ENCODE measurements at places on chromosomes 1 and 21.
A peak's percentile ranks its signal among the peaks of the same experiment; 100 is the strongest.

DNA sequence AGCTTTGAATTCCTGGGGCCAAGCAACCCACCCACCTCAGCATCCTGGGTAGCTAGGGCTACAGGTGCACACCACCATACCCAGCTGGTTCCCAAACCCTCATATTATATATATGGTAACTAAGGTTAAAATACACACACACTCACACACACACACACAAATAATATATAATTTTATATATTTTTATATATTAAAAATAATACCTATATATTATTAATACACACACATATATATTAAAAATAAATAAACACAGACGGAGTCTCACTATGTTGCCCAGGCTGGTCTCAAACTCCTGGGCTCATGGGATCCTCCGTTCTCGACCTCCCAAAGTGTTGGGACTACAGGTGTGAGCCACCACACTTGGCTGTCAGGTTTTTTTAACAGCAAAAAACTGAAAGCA is 31.9 kb downstream of the SCAF4 start:
- DNase-seq, result no peak

GRCh38 chr21:35738347-35738961 is 321.9 kb downstream of the SETD4 start:
- no peak for DNase-seq

DNA sequence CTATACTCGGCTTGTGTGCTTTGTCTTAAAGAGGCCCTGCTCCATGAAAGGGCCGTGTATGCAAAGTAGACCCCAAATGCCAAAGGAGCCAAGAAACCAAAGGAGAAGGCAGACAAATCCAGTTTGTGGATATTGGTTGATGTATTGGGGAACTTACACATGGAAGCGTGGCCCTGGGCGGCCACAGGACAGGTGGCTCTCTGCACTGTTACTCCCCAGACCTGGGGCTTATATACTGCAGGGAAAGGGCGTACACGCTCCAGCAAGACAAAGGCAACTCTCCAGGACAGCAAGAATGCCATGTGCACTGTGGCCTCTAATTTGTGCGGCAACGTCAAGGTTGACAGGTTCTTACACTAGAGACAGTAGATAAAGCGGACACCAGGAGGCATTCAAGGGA is 24.8 kb downstream of the RSPH1 start:
- DNase-seq, result peak; percentile 61

- DNase-seq, result no peak
These were observed 1.3 kb downstream of the USP1 start for GRCh38 chr1:62438163-62438562.

- DNase-seq, result no peak
These were observed 169.8 kb upstream of the DUSP10 start for GRCh38 chr1:221911714-221912113.

GRCh38 chr1:180071759-180072158 is 82.9 kb upstream of the QSOX1 start:
- no peak for DNase-seq

GRCh38 chr1:232450615-232451014 is 179.3 kb downstream of the SIPA1L2 start:
- no peak for DNase-seq

GRCh38 chr1:207944571-207944970 is 33.6 kb upstream of the CD34 start:
- no peak for DNase-seq

GRCh38 chr1:29746076-29746665 is 509.8 kb downstream of the PTPRU start:
- DNase-seq, result no peak

DNA sequence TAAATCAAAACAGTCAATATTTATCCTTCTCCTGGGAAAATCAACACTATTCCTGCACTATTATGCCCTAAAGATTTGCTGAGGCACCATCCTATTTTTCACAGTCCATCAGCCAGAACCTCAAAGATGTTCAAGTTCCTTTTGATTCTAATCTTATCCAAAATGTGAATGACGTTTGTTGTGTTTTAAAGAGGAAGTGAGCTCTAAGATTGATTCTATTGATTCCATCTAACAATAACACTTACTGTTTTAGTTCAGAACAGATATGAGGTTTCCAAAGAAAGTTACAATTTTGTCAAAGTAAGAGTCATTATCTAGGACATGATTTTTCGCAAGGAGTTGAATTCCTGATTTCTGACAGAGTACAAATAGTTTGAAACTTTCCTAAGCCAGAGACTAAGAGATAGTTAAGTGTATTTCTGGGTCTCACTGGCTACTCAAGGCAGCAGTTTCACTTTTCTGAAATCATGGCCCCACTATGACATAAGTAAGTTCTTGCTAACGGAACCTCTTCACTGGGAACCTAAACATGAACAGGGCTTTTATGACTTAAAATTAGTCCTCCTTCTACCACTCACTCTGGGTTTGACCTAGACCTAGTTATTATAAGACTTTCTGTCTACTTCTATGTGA is 84.7 kb downstream of the LHX9 start:
- DNase-seq, result no peak

GRCh38 chr21:15874615-15875014 is 144.8 kb downstream of the USP25 start:
- DNase-seq, result no peak

DNA sequence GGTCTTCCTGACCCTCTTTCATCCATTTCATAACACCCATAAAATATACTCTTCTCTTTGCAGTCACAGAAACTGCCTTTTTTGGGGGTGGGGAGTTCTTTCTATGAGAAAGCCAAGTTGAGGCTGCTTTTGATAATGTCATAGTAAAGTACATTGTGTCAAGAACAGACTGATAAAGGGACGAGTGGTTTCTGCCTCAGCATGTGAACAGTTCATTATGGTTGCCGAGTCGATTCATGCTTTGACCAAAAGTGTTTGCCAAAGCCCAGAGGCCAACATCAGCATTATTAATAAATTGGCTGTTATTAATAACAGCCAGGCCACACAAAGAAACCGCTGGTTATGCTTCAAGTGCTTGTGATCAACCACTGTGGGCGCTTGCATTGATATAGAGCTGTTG is 162.0 kb downstream of the HUNK start:
- no peak for DNase-seq

GRCh38 chr1:46030074-46030870 is 102.2 kb downstream of the PIK3R3 start:
- no peak for DNase-seq

- no peak for DNase-seq
These were observed 94.9 kb downstream of the NAV1 start for GRCh38 chr1:201633811-201634210.

GRCh38 chr1:220711056-220711809 is 21.1 kb downstream of the C1orf115 start:
- no peak for DNase-seq

DNA sequence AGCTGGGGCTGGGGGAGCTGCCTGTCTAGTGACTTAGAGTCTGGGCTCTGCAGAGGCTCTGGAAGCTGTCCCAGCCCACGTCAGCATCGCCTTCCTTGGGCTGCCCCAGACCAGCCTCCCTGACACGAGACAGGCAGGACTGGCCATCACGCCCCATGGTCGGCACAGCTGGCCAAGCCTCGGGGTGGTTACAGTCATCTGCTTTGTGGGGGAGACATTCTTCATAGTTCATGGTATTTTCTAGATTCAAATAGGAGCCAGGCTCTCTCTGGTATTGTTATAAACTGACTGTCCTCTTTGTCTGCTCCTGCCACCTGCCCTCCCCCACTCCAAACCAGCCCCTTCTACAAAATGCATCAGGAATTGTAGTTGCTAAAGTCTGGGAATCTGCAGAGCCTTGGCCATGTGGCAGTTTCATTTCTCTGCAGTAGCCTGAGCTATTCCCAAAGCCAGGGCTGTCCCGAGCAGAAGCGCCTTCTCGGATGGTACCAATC is 29.4 kb downstream of the OLFML2B start:
- no peak for DNase-seq

DNA sequence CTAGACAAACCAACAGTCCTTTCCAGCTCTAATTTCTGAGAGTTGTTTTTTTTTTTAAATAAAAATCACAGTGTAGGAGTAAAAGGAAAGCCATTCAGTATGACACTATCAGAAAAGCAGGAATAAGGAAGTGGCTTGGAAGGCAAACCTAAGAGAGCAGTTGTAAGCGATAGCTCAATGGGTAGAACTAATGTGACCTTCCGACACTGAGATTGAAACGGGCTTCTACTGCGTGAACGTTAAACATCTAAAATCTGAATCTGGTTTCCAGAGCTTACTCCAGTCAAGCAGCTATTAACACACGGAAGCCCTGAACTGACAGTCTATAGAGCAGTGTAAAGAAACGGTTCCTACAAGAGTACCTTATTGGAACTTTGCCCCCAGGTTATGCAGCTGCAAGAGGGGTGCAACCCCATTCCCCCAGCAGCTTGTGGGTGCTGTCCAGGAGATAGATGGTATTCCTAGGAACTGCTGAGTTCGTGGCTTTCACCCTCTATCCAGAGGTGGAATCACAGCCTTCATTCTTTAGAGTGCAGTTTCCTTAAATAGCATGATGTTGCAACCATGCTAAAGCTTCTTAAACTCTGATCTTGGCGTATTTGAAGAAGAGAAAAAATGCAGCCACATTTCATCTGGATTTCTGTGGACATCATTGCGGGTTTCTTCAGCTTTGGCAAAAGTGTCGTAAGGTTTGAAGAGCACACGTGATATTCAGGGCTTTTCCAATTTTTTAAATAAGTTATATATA is 3.3 kb upstream of the IRF2BP2 start:
- DNase-seq, result no peak

DNA sequence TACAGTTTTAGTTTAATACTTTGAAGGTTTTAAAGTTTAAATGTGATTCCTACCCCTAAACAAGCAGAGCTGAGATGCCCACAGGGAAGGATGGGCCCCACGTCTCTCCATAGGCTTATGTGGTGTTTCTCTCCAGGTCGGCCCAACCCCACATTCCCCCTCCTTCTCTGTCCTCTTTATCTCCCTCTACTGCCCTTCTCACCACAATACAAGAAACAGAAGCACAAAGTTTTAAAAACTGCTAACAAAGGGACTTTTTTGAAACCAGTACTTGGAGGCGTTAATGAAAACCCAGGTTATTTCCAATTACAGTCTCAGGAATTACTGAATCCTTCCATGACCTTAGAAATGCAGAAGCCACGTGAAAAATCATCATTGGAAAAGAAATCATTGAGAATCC is 324.0 kb downstream of the NTNG1 start:
- DNase-seq, result no peak

DNA sequence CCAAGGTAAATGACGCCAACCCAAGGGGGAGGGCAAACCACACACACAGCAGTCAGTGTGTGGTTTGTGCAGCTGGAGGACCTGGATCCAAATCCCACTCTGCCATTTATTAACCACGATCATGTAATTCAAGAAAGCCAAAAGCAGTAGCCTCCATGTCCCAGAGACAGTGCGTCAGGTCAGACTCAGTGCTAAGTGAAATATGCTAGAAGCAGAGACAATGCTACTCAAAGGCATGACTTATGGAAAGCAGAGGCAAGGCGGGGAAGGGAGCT is 13.6 kb downstream of the TTC39A start:
- no peak for DNase-seq

GRCh38 chr1:154749078-154749760 is 120.9 kb downstream of the KCNN3 start:
- DNase-seq, result no peak

GRCh38 chr1:201675143-201675542 is 136.2 kb downstream of the NAV1 start:
- DNase-seq, result no peak

DNA sequence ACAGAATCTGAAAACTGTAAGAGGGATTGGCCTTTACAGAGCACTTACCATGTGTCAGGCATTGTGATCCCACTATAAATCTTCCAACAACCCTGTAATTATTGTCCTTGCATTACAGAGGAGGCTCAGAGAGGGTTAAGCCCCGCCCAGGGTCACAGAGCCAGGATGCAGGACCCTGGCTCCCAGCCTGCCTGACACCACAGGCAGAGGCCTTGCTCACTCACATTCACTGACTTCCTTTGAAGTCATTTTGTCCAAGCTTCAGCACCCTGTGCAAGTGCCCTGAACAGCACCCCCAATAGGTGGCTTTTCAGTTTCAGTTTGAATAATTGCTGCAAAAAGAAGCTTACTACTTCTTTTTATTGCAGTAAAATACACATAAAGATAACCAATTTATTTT is 256.8 kb upstream of the NFIA start:
- no peak for DNase-seq

GRCh38 chr1:73556270-73556669 is 641.7 kb downstream of the LRRIQ3 start:
- no peak for DNase-seq

DNA sequence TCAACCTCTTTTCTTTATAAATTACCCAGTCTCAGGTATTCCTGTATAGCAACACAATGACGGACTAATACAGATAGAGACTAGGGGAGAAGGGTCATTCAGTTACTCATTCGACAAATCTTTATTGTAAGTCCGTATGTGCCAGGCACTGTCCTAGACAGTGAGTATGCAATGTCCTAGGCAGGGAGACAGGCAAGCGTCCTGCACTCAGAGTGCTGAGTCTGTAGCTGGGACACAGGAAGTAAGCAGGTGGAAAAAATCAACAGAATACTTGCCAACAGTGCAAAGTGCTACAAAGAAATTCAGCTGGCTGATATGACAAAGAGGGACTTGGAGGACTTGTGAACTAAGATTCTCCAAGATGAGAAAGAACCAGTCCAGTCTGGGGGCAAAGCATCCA is 92.2 kb upstream of the ZBTB40 start:
- no peak for DNase-seq

GRCh38 chr1:34980715-34981114 is 4.4 kb downstream of the TMEM35B start:
- no peak for DNase-seq

GRCh38 chr1:81517987-81518386 is 282.7 kb upstream of the ADGRL2 start:
- no peak for DNase-seq

DNA sequence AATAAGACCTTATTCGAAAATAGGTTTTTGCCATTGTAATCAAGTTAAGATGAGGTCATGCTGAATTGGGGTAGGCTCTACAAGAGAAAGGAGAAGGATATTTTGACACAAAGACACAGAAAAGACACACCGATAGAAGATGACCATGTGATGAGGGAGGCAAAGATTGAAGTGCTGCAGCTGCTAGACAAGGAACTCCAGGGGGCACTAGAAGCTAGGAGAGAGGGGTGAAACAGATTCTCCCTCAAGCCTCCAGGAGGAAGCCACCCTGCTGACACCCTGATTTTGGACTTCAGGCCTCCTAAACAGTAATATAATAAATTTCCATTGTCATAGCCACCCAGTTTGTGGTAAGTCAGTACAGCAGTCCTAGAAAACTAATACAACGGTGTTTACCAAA is 506.8 kb upstream of the CAMK1G start:
- DNase-seq, result no peak

DNA sequence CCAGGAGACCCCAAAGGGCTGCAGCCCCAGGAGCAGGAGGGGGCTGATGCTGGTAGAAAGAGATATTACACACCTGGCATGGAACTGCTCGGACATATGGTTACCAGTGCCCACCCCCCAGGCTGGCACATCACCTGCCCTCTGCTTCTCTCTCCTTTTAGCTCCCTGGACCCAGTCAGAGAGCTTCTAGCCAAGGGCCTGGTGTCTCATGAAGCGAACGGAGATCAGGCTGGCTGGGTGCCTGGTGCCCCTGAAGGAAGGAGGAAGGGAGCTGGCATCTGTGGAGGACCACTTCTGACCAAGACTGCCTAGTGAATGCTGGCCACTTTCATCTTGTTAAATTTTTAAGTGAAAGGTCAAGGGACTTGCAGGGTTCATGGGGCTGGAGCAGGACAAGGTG is 53.1 kb downstream of the FOXO6 start:
- no peak for DNase-seq

Data from suprapubic skin (tissue), 4 donors.